LNCaP clone FGC (cell line): ENCODE measurements at places on chromosomes 3 and 15.
A peak's percentile ranks its signal among the peaks of the same experiment; 100 is the strongest.

DNA sequence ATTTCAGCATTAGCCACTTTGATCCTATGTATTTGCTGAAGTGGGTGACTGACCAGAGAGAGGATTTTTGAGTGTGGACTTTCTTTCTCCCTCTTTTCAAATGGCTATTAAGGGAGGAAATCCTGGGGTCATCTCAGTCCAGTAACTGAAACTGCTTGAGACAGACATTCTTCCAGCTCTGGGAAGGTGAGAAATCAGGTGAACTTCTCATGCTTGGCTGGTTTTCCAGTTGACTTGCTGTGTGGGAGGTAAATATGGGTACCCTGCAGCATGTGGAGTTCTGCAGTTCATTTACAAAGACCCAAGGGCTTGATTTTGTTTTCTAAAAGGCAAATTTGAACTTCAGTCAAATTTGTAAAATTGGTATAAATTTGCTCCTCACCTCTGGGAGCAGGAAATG, 461.1 kb upstream of the TBL1XR1 start:
- DNase-seq = no peak

DNA sequence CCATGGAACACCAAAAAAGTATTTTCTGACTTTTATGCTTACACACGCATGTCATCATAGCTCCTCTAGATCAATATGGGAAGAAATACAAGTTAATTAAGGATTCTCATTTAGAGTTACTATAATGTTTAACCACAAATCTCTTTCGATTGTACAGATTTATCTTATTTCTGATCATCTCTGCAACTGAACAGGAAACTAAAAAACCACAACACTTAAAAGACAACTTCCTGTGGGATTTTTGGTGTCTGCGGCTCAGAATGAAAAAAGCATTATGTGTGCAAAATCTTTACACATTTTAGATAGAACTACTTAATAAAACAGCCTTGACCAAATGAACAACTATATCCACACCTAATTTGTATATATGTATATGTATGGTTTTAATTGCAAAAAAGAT, 3.0 kb upstream of the TJP1 start:
- no peak for DNase-seq

GRCh38 chr3:9452417-9452816, 55.0 kb downstream of the SETD5 start:
- DNase-seq = no peak

DNA sequence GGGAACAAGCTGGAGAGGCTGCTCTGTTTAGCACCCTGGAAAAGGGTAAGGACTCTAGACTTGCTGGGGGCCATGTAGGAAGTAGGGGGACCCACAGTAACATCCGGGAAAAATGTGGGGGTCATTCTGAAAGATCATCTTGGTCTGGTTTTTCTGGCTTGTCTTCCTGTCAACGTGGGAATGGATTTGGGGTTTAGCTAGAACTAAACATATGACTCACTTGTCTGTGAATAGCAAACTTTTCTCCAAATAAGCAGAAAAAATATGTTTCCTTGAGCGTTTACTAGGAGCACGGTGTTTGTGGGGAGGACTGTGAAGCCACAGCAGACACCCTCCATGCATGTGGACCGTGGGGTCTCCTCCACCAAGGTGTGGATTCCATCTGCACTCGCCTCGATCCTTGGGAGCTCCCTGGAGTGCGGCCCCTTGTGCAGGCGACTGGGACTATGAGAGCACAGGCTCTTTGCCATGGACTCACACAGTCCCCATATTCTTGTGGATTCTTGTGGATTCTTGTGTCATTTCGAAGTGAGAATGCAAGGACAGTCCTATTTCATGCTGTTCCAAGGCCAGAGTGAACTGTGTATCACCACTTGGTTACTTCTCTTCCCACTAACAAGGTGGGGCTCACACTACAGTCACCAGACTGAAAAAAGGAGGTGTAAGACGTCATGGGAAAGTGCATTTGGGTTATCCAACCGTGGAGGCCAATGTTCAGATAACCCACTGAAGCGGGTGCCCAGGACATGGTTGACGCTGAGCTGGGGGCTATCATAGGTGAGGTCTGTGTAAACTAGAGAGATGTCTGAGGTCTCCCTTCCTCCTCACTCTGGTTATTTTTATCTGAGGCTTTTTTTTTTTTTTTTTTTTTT, 25.5 kb downstream of the PGPEP1L start:
- DNase-seq = no peak

GRCh38 chr3:40355410-40355809, 31.6 kb upstream of the ENTPD3 start:
- DNase-seq = peak; percentile 30
